Activated CD8-positive, alpha-beta memory T cell treated with anti-CD3 and anti-CD28 coated beads, Interleukin-2, amount 50 U/mL, for 4 hours (primary cell): ENCODE measurements at places on chromosomes 2 and 18.

GRCh38 chr18:12849548-12849947 is 34.5 kb downstream of the PTPN2 start:
- DNase-seq = no peak

- no peak for DNase-seq
Measured at GRCh38 chr2:105279126-105279525, 37.6 kb downstream of the GPR45 start.

GRCh38 chr2:26243470-26244308 is 743 bp downstream of the HADHA start:
- no peak for DNase-seq

DNA sequence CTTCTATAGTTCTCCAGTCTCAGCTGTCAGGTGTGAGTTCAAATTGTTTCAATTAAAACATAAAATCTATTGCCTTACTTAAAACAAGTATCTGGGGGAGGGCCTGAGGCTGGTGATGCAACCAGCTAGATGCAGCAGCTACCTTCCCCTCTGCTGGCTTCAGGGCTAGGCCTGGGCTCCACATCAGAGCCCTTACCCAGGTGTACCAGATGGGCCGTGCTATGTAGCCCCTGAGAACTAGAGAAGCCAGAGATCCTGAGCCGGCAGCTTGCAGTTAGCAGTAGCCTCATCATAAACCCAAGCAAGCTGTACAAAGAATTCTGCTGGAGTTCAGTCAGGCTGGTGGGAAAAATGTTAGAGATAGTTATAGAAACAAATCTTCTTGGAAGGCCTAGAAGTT is 97.7 kb upstream of the ACAA2 start:
- DNase-seq = no peak

DNA sequence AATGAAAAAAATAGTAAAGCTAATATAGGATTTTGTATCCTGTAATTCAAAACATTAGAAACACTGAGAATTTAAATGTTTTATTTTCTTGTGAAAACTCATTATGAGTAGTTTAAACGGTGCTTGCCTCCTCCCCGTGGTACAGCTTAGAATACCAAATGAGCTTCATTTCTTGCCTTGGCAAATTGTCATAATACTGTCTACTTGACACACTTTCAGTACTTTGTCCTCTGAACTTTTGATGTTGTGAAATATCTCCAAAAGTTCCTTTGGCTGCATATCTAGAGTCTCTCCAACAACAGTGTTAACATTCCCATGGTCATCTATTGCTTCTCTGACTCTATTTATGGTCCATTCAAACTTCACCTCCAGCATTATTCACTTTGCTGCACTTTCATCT is 61.9 kb upstream of the EPB41L5 start:
- no peak for DNase-seq

GRCh38 chr18:61926532-61926931 is 33.7 kb upstream of the RNF152 start:
- no peak for DNase-seq

GRCh38 chr2:240947607-240948006 is 41.5 kb downstream of the CROCC2 start:
- DNase-seq = no peak
